ENCODE measurements at places on chromosomes 3 and 15.

DNA sequence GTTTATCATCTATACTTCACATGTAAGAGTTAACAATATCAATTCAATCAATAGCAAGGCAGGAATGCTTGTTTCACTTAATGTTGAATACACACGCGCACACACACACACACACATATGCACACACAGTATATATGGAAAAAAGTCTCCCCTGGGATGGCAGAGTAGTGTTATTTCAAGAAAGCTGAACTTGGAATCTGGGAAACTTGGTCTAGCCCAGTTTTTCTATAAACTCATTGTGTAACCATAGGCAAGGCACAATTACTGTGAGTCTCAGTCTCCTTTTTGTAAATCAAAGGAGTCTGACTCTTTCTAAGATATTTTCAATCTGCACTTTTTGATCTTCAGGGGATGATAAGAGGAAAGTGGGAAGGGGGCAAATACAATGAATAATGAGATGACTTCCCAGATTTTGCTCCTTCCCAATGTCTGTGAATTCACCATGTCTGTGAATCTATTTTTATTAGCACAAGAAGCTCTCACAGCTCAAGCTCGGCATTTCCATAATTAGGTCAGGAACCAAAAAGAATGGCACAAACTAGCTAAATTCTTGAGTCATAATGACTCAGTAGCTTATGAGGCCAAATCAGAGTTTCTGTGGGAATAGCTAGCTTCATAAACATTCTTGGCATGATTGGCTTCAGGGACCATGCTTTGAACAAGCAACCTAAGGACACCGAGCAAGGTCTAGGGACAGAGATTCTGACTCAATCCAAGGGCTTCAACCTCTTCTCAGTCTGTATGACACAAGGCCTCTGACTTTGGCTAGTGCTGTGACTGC lies 227.4 kb upstream of the DCBLD2 start:
- DNase-seq: no peak

DNA sequence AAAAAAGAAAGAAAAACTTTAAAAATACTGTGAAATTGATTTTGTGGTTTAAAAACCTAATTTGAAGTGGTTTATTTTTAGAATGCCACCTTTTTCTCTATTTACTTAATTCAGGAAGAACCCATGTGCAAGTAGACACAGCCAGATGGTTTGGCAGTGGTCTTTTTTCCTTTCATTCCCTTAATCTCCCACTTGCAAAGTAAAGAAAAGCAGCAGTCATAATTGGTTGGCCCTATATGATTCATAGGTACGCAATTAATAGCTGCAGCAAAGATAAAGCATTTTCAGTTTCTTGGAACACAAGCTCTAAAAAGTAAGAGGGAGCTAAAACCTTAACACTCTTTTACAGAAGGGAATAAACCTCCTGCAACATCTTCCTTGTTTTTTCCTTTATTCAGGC lies 115.3 kb downstream of the MECOM start:
- no peak for DNase-seq

GRCh38 chr3:165522386-165522785 lies 314.8 kb downstream of the BCHE start:
- DNase-seq: no peak

GRCh38 chr3:138038725-138039462 lies 28.9 kb downstream of the CLDN18 start:
- no peak for DNase-seq
